HT1080 (cell line): ENCODE measurements at places on chromosomes 16 and 17. TPM values are rescaled to one million over a fixed set of nuclear protein-coding genes. Genes with fewer than 3 reads are reported as not detected.

DNA sequence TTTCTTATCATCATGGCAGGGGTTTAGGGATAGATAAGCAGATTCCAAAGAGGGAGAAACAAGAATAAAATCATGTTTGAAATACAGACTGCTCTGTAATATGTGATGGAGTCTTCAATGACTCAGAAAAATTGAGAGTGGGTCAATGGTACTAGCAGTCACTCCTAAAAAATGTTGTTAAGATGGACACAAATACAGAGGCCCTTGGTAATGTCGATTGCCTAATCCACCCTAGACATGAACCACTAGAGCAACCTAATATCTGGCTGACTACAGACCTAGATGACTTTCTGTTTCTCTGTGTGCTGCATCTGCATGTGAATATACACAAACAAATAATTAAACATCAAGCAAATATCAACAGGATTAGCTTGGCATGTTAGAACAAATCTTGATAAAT, 135.8 kb downstream of the CDH8 start:
- peak; percentile 35 for DNase-seq

DNA sequence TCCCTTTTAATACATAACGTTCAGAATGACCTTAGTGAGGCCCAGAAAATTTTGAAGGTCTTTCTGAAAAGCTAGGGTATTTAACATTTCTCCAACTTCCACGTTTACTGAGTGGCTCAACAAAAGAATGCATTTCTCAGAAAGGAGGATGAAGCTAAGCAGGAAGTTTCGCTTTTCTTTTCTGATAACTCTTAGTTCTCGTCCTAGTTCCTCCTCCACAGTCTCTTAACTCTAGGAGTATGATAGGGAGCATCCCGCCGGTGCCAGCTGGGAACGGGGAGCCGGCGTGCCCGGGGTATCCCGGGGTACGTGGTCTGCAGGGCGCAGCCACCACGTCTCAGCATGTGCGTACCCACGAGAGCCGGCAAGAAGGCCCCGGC, 363 bp downstream of the KARS1 start:
- no peak for DNase-seq

DNA sequence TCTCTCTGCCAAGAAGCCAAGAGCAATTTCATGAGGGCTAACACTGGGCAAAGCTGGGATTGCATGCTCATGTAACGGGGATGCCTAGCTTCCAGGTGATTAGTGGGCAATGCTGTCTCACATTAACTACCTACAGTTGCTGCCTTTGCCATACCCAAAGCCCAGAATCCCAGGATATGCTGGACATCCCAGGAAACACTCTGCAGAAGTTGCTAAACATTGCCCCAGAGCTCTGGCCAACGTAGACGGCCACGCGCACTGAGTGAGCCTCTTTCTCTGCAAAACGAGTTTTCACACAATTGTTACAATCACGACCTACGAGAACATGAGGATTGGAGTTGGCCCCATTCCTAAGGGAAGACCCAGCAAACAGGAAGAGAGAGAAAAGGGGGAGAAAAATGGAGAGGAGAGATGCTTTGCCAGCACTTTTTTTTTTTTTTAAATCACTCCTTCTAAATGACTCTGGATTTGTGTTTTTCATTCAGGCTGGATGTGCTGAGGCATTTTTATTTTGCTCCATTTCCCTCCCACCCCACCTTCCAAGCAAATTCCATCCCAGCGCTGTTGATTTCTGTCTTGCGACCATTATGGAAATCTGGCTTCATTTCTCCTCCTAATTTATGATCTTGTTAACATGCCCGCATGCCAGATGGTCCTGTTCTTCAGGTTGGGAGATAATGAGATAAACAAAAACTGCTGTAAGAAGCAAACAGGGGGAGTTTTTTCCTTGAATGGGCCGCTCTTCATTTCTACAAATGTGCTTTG, 112.8 kb upstream of the DNAH9 start:
- DNase-seq: no peak

STH gene
- total RNA-seq: not detected in 2 replicates

ADAT1 gene
- total RNA-seq: 64.8 and 68.0 TPM in 2 replicates

- no peak for DNase-seq
These were observed 52.7 kb downstream of the TBC1D16 start for GRCh38 chr17:79982986-79983385.

- DNase-seq: no peak
These were observed 9.3 kb upstream of the MRTFB start for GRCh38 chr16:14061732-14062259.

ACSM5 gene
- not detected in 2 replicates for total RNA-seq

- DNase-seq: peak; percentile 32
These were observed at the start of gene SNN for GRCh38 chr16:11667824-11668622. TSS of gene SNN (plus strand) at chr16:11668455. CDS start at chr16:11676060, 7,605 bp downstream.

GRCh38 chr17:4553669-4554068, 1.5 kb downstream of the MYBBP1A start:
- no peak for DNase-seq

GRCh38 chr16:85661740-85662481, 26.8 kb downstream of the GINS2 start:
- DNase-seq: no peak

IL34 gene
- not detected in 2 replicates for total RNA-seq

DNA sequence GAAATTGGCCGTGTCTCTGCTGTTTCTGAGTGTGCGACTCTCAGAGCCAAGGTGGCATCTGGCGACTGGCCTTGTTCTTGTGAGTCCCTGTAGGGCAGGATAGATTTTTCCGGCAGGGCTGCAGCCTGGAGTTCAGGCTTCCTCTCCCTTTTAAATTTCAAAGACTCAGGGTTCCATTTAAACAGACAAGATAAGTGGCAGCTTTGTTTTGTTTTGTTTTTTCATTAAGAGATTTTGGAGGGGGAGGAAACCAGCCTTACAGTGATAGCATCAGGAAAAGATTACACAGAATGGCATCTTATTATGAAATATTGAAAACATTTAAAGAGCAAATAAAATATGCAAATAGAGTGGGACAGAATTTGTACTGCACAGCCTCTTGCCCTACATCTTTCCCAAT, 151.3 kb downstream of the RPTOR start:
- DNase-seq: no peak

ATP2C2 gene
- not detected in 2 replicates for total RNA-seq

KRTAP3-2 gene
- not detected in 2 replicates for total RNA-seq

DNA sequence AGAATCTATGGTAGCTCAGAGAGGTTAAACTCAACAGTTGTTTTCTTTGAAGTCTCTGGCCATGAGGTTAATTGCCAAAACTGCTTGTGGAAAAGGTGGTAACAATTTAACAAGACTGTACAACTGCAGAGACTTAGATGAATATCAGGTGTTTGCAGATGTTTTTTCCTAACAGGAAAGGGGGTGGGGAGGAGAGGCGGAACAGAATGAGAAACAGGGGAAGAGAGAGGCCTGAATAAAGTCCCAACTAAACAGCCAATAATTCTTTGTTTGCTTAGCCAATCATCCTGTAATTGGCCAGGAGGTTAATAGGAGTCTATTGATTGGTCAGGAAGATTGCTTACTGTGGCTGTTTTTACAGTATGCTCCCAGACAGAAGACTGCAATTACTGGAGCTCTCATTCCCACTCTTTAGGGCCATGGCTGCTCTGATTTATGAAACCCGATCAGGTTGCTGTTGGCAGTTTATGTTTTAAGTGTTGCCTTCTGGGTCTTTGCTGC, 249.7 kb upstream of the TBX2 start:
- no peak for DNase-seq

EIF3C gene
- total RNA-seq: 456 and 760 TPM in 2 replicates

- DNase-seq: peak; percentile 91
These were observed 93.9 kb upstream of the FA2H start for GRCh38 chr16:74868501-74868900.

DNA sequence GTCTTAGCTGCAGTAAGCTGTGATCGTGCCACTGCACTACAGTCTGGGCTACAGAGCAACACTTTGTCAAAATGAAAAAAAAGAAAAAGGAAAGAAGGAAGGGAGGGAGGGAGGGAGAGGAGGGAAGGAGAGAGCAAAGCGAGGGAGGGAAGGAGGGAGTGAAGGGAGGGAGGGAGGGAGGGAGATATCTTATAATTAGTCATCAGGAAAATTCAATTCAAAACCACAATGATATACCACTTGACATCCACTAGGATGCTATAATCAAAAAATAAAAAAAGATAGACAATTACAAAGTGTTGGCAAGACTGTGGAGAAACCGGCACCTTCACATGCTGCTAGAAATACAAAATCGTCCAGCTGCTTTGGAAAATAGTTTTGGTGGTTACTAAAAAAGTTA, 93.8 kb downstream of the CDC27 start:
- DNase-seq: no peak

TLCD2 gene
- 0.37 and 0.64 TPM in 2 replicates for total RNA-seq

DNA sequence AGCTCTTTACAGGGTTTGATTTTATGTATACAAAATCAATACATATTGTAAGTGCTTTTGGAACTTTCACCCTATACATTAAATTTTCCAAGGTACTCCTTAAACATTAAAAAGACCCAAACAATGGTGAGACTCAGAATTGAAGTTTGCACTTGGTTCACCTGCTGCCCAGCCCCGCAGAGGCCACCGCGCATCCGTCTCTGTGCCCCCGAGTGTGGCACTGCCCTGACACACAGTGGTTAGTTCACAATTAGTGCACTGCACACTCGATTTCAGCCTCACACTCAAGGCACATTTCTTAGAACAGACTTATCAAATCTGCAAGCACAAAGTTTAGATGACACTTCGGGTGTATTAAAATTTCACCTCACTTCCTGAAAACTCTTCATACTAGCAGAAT, 38.3 kb downstream of the USP7 start:
- no peak for DNase-seq

GRCh38 chr17:33401249-33401648, 108.2 kb upstream of the ASIC2 start:
- DNase-seq: no peak

DNA sequence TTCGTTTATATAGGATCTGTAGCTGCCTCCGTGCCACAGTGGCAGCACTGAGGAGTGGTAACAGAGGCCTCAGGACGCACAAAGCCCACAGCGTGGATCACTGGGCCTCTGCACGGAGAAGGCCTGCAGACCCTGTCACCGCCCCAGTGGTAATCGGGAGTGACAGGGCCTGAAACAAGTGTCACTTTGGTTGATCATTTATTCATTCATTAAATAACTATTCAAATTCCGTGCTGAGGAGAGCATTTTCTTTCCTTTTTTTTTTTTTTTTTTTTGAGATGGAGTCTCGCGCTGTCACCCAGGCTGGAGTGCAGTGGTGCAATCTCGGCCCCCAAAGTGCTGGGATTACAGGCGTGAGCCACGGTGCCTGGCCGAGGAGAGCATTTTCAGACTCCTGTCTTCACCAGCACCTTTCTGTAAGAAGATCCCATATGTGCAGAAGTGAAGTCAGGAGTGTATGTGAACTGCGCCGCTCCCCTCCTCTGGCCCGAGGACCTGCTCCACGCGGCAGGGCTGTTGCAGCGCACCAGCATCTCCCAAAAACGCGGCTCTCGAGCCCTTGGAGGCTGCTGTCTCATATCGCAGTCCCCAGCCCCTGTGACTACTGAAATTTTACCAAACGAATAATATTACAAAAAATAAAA, 44.9 kb upstream of the TRAP1 start:
- no peak for DNase-seq

DNA sequence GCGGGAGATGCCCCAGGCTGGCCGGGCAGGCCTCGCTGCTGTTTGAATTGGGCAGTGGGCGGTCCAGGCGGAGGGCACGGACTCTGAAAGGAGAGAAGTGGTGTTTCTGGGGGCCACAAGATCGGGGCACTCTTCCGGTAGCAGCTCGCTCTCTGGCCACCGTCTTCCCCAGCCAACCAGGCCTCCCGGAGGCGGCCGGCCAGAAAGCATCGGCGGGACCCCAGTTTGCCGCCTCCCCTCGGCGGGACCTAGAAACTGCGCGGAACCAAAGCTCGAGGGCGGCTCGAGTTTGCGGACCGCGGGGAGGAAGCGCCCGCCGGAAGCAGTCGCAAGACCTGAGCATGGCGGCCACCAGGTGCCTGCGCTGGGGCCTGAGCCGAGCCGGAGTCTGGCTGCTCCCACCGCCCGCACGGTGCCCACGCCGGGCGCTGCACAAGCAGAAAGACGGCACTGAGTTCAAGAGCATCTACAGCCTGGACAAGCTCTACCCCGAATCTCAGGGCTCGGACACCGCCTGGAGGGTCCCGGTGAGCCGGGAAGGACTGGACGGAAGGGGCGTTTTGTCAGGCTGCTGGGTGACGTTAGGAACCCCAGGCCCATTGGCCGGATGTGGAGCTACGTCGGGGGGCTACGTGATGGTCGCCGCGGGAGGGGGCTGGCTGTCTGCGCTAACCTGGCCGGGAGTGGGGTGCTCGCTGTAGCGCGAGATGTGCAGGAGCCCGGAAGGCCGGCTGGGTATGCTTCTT, at the start of gene MRPL58:
TSS of gene MRPL58 (plus strand) at position 325 of the 746 bp plus-strand sequence. CDS start at position 342, 17 bp downstream.
- DNase-seq: peak; percentile 89

GRCh38 chr16:49620869-49621240, 235.1 kb downstream of the ZNF423 start:
- DNase-seq: no peak

TPSD1 gene
- total RNA-seq: not detected in 2 replicates

GRCh38 chr16:83744441-83744981, 63.3 kb upstream of the HSBP1 start:
- peak; percentile 24 for DNase-seq

DNA sequence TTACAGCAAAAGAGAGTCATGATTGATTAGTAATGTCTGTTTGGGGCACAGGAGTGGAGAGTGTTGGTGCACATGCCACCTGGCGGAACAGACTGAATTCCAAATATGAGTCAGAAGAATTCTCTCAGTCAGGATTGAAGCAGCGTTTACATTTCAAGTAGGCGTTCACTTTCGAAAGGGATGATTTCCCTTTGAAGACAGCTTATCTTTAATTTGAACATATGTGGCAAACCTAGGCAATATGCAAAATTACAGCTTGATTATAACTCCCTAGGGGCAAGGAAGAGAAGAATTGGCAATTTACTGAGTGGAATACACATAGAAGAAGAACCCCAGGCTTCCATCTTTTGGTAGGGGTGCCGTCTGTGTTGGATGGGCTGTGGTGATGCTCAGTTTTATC, 235.8 kb downstream of the HAPSTR1 start:
- DNase-seq: peak; percentile 10

DNA sequence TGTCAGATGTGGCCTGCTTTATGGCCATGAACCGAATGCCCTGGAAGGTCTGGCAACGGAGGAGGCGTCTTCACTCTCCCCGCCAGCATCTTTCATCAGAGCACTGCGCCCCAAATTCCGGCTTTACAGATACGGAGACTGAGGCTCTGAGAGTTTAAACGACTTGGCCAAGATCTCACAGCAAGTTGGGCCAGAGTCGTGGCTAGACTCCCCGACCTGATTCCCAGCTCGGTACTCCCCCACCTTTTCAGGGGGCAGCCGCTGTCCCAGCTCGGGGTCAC, 1.7 kb downstream of the NGFR start:
- no peak for DNase-seq

KRTAP2-3 gene
- total RNA-seq: 1.2 and 6.2 TPM in 2 replicates

DNA sequence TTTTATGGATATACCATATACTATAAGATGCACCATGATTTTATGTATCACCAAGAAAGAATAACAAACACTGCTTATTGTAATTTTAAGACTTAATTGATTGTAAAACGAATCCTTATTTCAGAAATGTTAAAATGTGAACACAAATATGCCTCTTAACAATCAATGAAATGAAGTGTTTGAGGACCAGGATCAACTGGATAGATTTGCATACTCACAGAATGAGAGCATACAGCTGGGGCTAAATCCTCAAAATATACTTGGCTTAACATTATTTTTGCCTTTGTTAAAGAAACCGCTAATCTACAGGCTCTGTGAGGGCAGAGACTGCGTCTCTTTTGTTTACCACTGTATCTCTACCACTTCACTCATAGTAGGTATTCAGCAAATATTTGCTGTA, 93.6 kb downstream of the SPACA3 start:
- DNase-seq: no peak

- DNase-seq: no peak
These were observed 18.8 kb downstream of the CLUAP1 start for GRCh38 chr16:3519581-3519980.

ABCC12 gene
- total RNA-seq: not detected in 2 replicates

KRTAP2-2 gene
- not detected in 2 replicates for total RNA-seq

SLC13A2 gene
- not detected in 2 replicates for total RNA-seq
